Ascending aorta (tissue), 2 donors: ENCODE measurements at places on chromosomes 11 and 22. TPM values are rescaled to one million over a fixed set of nuclear protein-coding genes. Genes with fewer than 3 reads are reported as not detected.

Gene DDIAS
- 0.11 TPM for total RNA-seq

Gene FAM111B
- not detected for total RNA-seq

GRCh38 chr11:109062445-109062844 lies 359.5 kb upstream of the C11orf87 start:
- DNase-seq, result no peak

GRCh38 chr11:67544616-67545242 lies 21.5 kb upstream of the CABP2 start:
- DNase-seq, result no peak

Gene OR5D13
- total RNA-seq, result not detected

DNA sequence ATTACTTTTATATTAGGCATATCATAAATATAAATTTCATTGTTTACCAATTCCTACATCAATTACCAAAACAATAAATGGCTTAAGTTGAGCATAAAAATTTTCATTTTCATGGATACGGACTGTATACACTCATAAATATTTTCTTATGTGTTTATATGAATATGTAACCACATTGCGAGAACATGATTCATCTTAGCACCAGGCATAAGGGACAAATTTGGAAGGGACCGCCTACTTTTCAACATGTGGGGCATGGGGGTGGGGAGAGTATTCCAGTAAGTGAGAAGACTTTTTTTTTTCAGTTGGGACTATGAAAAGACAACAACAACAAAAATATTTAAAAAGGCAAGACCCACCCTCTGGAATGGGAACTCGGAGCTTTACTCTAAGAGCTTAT lies 296.1 kb downstream of the RAB38 start:
- DNase-seq, result no peak

- DNase-seq, result no peak
These were observed 71.8 kb upstream of the PAX6 start for GRCh38 chr11:31882951-31883392.

DNA sequence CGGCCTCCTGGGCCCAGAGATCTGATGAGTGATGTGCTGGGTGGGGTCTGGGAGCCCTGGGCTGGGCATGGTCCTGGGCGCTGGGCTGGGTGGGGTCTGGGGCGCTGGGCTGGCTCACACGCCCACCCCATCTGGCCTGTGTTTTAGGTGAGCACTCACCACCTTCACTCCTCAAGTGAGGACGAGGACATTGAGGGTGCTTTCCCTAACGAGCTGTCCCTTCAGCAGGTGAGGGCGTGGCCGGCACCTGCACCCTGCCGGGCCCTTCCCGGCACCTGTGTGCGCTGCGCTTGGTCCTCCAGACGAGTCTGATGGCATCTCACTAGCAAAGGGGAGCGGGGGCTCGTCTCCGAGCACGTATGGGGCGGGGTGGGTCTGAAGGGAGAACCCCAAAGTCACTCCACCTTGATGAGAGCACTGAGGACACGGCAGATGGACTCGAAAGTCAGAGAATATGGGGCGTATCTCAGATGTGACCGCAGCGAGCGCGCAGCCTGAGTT lies 37.9 kb downstream of the SBF1 start:
- no peak for DNase-seq

DNA sequence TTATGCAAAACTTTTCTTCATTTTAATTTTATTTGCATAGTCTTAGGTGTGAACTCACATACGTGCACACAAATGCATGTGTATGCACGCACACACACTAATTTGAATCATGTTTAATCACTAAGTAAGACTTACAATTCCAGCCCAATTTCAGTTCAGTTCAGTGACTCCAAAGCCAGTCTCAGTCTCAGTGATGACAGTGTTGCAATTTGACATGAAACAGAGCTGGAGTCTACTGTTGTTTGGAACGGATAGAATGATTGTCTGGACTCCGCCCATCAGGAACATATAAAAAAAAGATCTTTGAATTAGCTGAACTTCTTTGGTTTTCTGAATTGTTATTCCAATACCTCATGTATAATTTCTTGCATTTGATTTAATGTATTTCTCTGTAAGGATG lies 14.9 kb upstream of the OR51S1 start:
- DNase-seq, result no peak

DNA sequence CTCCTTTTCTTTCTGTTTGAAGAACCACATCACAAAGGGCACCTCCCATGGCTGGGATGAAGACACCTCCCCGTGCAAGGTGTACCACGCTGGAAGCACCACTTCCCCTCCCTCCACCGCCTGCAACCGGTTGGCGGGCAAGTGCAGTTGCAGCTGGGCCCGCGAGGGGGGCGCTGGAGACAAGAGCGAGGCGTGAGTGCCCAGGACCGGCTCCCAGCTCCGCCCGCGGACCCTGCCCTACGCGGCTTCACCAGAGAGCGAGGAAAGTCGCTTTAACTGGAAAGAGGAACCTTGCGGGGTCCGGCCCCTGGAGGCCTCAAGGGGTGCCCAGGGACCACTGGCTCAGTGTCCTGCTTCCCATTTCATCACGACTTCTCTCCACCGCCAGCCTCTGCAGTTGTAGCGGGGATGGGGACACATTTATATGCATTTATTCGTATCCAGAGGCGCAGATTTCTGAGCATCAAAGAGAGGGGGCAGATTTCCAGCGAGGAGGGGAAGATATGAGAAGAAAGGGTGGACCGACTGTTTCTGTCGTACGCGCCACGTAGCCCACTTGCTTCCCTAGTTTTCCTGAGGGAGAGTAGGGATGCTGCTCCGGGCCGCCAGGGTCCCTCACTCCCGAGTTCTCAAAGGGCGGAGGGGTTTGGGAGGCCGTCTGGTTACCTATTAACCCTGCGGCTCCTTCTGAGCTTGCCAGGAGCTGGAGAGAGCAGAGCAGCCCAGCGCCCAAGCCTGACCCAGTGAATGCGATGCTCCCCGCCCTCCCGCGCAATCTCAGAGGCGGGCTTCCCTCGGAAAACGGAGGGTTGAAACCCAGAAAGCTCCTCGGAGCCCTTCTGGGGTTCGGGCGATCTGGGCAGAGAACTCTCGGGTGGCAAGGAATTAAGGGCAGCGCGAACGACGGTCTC lies 3.5 kb downstream of the ESAM start:
- no peak for DNase-seq

- no peak for DNase-seq
These were observed 437.0 kb downstream of the TBC1D22A start for GRCh38 chr22:47199261-47199978.

DNA sequence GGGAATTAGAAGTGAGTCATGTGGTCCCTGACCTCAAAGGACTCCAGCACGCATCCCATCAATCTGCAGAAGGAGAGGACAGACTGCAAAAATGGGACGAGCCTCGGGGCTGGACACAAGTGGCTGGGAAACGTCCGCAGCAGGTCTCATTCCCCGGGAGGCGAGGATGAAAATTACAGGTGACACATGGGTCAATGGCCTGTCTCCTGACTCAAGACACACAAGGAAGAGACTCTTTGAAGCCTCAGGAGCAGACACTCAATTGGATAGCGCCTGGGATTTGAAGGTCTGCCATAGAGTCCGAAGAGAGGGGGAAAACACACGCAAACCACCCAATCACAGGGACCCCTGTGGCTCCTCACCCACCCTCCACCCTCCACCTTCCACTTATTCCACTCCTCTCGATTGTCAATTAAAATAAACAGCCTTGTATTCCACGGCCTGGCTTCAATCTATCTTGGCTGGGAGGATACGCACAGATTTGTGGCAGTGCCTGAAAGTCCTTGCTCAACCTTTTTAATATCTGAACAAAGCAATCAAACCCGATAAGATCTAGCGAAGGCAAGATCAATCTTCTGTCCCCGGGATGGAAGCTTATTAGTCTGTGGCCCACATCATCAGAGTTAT lies 101.8 kb upstream of the CADM1 start:
- no peak for DNase-seq

Gene LRRC75B
- 22.7 TPM for total RNA-seq

Gene INS
- not detected for total RNA-seq

DNA sequence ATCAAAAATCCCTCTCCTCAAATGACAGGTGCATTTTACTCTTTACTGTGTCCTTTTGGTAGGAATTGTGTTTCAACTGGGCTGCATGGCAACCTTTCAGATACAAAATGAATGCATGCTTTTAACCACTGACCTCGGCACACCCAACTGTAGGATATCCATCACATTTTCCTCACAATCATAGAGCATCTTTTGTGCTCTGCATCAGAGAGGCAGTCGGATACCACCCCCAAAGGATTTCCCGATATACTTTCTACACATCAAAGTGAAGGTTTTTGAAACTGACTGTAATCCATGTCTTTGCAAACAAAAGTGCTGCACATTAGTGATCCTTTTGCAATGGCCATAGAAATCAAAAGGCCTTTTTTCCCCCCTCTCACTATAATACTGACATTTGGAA lies 9.1 kb downstream of the ME3 start:
- DNase-seq, result no peak

DNA sequence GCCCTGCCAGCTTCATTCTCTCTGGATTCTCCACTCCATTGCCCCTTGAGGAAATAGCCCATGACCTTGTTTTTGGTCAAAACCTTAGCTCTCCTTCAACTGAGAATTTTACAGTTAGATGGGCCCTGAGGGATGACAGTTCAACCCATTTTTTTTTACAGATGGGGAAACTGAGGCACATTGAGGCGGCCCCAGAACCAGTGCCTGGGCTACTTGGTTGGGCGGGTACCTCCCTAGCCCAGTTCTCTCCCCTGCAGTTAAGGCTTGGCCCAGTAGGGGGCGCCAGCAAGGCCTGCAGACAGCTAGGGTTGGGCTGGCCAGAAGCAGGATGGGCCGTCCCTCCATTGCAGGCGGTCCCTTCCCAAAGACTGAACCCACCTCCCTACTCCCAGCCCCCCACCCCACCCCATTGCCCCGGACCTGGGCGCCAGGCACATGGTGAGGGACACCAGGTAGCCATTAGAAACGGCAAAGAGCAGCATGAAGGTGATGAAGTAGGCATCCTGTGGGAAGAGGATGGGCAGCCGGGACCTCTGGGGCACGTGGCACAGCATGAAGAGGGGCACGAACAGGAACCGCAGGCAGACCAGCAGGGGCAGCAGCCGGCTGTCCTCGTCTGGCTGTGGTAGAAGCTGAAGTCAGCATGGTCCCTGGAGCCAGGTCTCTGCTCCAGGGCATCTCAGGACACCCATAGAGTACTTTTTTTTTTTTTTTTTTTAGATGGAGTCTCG lies 7.6 kb downstream of the SLC29A2 start:
- DNase-seq, result no peak

DNA sequence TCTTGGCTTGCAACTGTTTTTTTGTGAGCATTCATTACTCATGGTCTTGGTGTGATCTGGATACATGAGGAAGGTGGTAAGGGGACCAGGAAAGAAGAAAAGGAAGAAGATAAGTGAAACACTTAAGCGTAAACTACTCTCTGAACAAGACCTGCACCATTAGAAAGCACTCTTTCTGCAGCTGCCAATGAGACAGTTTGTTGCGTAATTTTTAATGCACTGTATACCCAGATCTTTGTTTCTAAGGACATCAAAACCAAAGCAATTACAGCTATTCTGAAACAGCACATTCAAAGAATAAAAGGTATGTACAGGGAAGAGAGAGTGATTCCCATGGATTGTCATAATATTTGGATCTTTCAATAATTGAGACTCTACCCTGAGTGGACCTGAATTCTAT lies 147.4 kb downstream of the BLID start:
- DNase-seq, result no peak

DNA sequence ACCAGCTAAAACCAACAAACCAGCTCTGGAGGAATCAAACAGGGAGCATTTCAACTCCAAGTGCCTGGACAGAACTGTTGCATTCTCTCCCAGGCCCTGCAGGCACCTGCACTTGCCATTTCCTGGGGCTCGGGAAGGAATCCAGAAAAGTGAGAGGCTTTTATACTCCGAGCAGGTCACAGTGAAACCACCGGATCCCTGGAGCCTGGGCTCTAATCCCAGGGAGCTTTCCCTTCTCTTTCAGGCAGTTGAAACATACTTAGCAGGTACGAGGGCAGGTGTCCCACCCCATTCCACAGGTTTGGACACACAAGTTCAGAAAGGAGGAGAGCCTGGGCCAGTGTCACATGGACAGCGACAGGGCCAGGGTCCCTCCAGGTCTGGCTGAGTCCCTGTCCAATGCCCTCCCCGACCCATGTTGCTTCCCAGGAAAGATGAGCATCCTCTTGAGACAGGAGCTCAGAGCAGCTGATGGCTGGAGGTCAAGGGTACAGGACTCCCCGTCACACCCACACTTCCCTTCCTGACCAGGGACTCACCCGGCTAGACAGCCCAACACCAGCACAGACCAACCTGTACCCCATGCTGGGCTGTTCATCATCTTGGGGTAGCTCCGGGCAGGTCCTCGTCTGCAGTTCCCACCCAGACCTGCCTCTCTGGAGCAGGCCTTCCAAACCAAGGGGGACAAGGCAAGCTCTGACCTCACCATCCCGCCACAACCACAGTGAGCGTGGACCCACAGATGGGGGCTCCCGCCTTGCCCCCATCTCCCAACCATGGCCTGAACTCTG lies 49.9 kb upstream of the CD5 start:
- DNase-seq, result no peak
